ENCODE measurements at places on chromosomes 3 and 15.

DNA sequence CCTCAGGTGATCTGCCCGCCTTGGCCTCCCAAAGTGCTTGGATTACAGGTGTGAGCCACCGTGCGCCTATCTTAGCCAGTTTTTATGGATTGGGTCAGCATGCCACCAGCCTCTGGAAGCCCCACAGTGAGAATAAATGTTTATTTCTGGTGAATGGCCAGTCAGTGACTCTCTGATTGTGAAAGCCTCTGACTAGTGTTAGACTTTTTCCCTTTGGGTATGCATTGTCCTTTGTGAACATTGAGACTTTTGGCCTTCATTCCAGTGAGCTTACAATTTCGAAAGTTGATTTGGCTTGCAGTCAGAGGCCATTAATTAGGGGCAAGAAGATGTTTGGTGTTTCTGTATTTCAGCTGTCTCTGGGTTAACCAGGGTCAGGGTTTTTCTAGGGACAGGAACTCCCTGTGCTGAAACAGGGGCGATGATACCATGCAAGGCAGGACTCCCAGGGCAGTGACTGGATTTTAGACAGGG lies 274.5 kb upstream of the C2CD4B start:
- peak; percentile 75 for ATAC-seq

DNA sequence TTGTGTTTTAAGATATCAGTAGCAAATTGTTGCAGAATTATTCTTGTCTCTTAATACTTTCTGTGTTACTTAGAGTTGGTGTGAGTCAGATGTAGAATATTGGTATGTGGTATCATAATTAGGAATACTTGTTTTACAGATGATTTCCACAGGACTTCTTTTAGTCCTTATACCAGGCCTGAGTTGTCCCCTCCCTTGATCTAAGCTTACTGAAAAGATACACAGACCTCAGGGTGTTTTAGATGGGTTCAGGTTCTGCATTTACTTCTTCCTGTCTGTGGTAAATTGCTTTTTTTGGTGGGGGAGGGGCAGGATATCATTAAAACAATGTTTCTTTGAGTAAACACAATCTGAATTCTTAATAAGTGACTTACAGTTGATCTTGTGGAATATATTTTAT lies 14.2 kb downstream of the DZIP3 start:
- ATAC-seq: no peak

GRCh38 chr3:78728406-78729145 lies 1039.2 kb downstream of the ROBO1 start:
- no peak for ATAC-seq

- no peak for ATAC-seq
Measured at GRCh38 chr15:47616876-47617275, 100.4 kb upstream of the SEMA6D start.

- ATAC-seq: peak; percentile 92
Measured at GRCh38 chr15:62758126-62758951, 284.2 kb upstream of the TPM1 start.

DNA sequence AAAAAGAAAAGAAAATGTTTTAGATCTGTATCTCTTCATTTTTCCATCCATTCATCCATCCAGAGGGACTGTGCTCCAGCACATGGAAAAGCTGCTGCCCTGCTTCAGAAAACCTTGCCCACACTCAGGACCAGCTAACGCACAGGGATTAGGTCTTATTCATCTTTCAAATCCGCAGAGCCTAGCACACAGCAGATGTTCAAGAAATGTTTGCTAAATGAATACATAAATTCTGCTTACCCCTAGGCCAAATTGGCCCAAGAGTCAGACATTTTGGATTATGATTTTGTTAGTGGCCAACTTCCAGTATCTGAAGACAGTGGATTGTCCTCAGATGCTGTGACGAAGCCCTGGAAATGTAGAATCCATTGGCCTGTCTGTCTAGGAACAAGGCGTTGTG lies 71.4 kb downstream of the GHSR start:
- ATAC-seq: no peak

GRCh38 chr3:75232216-75232615 lies 431.9 kb upstream of the FRG2C start:
- ATAC-seq: no peak

DNA sequence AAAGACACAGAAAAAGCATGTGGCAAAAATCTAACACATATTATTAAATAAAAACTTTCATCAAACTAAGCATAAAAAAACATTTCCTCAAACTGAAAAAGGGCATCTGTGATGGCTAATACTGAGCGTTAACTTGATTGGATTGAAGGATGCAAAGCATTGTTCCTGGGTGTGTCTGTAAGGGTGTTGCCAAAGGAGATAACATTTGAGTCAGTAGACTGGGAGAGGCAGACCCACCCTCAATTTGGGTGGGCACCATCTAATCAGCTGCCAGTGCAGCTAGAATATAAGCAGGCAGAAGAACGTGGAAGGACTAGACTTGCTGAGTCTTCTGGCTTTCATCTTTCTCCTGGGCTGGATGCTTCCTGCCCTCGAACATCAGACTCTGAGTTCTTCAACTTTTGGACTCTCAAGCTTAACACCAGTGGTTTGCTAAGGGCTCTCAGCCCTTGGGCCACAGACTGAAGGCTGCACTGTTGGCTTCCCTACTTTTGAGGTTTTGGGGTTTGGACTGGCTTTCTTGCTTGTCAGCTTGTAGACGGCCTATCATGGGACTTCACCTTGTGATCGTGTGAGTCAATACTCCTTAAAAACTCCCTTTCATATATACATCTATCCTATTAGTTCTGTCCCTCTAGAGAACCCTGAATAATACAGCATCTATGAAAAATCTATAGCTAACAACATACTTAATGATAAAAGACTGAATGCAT lies 45.4 kb downstream of the DAZL start:
- ATAC-seq: no peak

GRCh38 chr3:138443091-138443490 lies 8.7 kb downstream of the ESYT3 start:
- ATAC-seq: no peak

- no peak for ATAC-seq
Measured at GRCh38 chr3:184257083-184257915, 4.1 kb downstream of the CAMK2N2 start.

- no peak for ATAC-seq
Measured at GRCh38 chr3:9399746-9400145, 2.3 kb downstream of the SETD5 start.

- ATAC-seq: peak; percentile 87
Measured at GRCh38 chr3:149657926-149658743, at the start of gene WWTR1. Gene WWTR1, minus strand, starts transcription at chr3:149658025. Its CDS starts 719 bp downstream, at chr3:149657306.

- ATAC-seq: no peak
Measured at GRCh38 chr3:139127101-139127500, 82.4 kb upstream of the PRR23C start.

DNA sequence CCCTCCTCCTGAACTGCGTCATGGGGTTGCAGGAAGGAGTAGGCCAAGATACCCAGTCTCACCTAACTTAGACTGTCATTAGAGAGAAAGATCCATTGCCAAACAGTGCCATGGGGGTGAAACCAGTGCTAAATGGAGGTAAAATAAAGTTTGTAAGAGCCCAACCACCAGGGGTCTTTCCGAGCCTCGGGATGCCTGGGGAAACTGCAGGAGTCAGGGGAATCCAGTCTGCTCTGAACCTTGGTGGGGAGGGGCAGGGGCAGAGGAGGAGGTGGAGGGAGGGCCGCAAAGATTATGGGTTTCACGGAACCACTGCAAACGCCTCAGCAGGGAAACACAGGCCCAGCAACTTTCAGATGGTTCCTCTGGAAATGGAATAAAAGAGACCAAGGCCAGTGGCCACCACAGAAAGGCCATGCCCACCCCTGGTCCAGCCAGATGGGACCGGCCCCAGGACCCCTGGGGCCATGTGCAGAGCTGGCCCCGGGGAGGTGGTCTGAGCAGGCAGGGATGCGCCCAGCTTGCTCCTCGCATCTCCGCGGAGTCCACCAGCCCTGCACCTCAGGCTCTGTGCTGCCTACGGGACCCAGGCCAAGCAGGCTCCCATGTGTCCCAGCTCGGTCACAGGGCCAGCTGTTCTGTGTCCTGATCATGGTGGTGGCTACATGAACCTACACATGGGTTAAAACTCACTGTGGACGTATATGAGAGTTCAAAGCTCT lies 19.8 kb upstream of the GP9 start:
- no peak for ATAC-seq

DNA sequence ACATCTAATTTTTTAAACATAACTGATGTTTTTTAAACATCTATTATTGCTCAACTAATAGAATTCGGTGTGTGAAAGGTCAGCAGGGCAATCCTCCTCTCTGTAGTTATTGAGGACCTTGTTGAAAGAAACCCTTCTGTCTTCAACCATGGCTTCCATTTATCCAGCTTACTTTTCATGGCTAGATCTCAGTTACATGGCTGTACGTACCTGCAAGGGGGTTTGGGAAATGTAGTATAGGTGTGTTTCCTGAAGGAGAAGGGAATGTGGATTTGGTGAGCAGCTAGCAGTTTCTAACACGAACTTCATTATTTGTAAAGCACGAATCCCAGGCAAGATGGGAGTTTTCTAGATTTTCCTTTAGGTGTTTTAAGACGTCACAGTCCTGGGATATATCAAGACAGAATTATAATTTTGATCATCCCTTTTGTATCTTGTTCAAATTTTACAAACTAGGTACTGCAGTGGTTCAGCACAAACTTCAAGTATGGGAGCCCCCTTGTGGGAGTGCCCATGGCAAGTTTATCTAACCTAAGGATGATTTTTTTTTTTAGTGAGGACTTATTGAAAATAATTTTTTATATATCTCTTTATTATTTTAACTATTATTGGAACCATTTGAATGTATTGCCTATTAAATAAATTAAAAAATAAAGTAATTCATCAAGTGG lies 41.6 kb downstream of the FBXL2 start:
- no peak for ATAC-seq

Data from gastroesophageal sphincter (tissue), 4 donors.